ENCODE measurements at places on chromosomes 6 and 20.

GRCh38 chr6:25138233-25138933 is 140.8 kb upstream of the CARMIL1 start:
- DNase-seq = peak; percentile 71

- DNase-seq = peak; percentile 65
Observed at GRCh38 chr20:14879020-14879697, 541.7 kb upstream of the FLRT3 start.

- DNase-seq = no peak
Observed at GRCh38 chr20:44651684-44652423, at the start of gene ADA. Gene ADA, minus strand, starts transcription at chr20:44651699. Its CDS starts 92 bp downstream, at chr20:44651607.

DNA sequence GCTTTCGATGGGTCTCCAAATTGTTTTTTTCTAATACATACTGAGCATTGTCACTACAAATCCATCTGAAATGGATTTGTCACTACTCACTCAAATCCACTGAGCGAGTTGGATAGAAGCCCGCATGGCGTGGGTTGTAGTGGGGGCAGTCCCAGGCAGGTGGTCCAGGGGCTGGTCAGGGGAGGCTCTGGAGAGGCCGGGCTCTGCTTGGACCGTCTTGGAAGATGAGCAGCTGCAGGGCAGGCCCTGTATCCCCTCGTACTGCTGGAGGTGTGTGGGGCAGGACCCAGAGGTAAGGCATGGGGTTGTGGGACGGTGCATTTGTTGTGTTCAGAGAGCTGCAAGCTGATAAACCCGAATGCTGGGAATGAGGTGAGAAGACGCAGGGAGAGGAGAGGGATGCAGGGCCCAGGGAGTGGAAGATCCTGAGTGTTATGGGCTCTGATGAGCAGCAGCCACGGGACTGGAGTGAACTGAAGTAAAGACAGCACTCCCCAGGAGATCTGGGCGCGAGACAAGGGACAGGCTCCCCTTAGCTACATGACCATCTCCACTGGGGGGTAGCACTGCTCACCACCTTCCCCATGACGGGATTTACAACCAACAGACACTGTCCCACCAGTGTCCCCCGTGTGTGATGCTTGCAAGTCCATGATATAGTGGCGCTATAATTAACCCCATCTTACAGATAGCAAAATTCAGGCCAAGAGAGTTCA is 45.9 kb downstream of the PSMG4 start:
- DNase-seq = no peak

GRCh38 chr20:4413314-4414049 is 308.2 kb upstream of the PRND start:
- DNase-seq = no peak

DNA sequence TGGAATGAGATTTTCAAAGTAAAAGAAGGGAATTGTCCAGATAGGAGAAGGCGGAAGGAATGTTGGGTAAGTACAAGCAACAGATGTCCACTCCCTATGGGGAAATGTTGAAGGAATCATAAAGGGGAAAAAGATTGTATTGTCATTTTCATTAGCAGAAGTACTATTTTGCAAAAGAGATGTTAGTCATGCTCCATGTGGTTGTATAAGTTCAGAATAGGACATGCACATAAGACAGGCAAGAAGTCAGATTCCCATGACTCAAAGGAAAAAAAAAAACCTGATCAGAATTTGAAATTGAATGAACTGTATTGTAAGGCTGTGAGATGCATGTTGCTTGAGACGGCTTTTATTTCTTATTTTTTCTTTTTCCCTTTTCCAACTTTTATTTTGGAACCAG is 36.8 kb downstream of the GRM1 start:
- DNase-seq = no peak

DNA sequence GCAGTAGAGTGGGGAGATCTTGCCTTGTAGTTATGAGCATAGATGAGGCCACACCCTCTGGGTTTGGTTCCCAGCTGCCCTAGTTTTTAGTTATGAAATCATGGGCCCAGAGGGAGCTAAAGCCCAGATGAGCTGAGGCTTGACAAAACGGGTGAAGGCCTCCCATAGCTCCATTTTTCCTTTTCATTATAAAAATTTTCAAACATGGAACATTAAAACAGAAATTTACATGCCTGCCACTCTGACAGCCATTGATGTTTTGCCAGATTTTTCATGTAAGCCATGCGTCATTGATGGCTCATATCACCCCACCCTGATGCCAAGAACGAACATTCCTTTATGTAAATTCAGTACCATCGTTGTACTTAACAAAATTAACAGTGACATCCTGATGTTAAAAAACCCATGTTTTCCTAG is 67.9 kb downstream of the IGF2R start:
- DNase-seq = peak; percentile 77

- no peak for DNase-seq
Observed at GRCh38 chr6:51792273-51793030, 295.0 kb downstream of the PKHD1 start.

DNA sequence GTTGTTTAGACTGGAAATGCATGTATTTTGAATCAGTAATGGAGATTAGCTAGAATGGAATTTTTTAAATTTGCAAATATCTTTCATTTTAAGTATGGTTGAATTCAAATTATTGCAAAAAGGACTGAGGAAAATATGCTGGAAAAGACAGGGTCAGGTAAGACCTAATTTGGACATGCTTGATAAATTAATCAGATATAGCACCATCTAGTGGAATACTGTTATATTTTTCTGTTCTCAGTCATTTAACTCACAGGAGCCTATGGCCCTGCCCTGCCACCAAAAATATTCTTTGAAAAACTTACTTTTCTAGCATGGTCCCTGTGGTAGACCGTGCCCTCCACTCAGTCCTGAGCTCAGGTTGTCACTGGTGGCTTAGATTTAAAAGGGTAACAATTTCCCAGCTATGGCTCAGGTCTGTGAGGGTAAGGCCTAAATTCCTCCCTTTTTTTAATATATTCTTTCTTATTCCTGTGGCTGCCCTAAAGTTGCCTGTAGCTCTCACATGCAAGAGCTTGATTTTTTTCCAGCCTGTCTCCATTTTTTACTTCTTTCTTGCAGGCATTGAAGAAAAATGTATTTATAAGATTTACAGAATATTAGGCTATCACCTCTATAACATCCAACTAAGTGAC is 25.3 kb upstream of the KIAA1586 start:
- DNase-seq = peak; percentile 38

GRCh38 chr20:58652606-58653294 is 1.7 kb downstream of the STX16 start:
- no peak for DNase-seq

DNA sequence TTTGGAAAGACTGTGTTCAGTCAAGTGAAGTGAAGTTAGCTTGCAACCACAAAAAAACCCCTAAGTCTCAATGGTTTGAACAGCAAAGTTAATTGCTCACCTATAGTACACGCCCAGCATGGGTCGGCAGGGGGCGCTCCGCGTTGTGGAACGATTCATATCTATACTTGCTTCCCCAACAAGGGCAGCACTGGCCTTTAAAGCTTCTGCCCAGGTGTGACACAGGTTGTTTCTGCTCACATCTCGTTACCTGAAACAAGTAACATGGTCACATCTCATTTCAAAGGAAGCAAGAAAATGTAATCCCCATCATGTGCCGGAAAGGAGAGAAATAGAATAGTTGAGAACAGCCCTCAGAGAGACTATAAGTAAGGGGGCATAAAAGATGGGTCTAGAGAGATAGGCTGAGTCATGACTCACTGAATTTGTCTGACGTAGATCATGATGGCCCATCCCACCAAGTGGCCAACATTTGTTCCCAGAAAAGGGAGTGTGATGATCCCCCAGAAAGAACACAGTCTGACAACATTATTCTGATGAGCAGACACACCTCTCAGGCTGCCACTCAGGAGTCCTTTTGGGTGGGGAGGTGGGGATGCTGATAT is 29.0 kb downstream of the HNF4A start:
- peak; percentile 24 for DNase-seq

- DNase-seq = peak; percentile 49
Observed at GRCh38 chr6:17086469-17086868, 15.4 kb upstream of the STMND1 start.

- no peak for DNase-seq
Observed at GRCh38 chr6:143692696-143693095, 14.9 kb downstream of the PHACTR2 start.

All from fibroblast of the conjunctiva (primary cell).